H7 (cell line): ENCODE measurements at places on chromosomes 6 and 20. TPM values are rescaled to one million over a fixed set of nuclear protein-coding genes. Genes with fewer than 3 reads are reported as not detected.

Gene HFE
- total RNA-seq = 0.38 and 0.81 TPM in 2 replicates

Gene HMGN4
- 88.9 and 93.0 TPM in 2 replicates for total RNA-seq

Gene WFDC12
- total RNA-seq = not detected in 2 replicates

Gene ANKRD66
- not detected in 2 replicates for total RNA-seq

Gene PRDM13
- total RNA-seq = 0.14 TPM in 1 of 2 replicates, not detected in the other

Gene GRM4
- 23.9 and 35.3 TPM in 2 replicates for total RNA-seq

Gene DZANK1
- total RNA-seq = 1.7 and 2.8 TPM in 2 replicates

Gene TUBB2B
- total RNA-seq = 1,817 and 1,848 TPM in 2 replicates

Gene SCRT2
- total RNA-seq = 0.03 TPM in 1 of 2 replicates, not detected in the other

Gene IL20RA
- total RNA-seq = 0.26 and 0.28 TPM in 2 replicates

Gene HLA-DQA1
- not detected in 2 replicates for total RNA-seq

Gene NKX2-4
- total RNA-seq = not detected in 2 replicates

Gene SLC12A5
- total RNA-seq = 1.3 and 4.3 TPM in 2 replicates
